Ovary (tissue), 10 donors: ENCODE measurements at places on chromosomes 2 and 18. TPM values are rescaled to one million over a fixed set of nuclear protein-coding genes. Genes with fewer than 3 reads are reported as not detected.

DNA sequence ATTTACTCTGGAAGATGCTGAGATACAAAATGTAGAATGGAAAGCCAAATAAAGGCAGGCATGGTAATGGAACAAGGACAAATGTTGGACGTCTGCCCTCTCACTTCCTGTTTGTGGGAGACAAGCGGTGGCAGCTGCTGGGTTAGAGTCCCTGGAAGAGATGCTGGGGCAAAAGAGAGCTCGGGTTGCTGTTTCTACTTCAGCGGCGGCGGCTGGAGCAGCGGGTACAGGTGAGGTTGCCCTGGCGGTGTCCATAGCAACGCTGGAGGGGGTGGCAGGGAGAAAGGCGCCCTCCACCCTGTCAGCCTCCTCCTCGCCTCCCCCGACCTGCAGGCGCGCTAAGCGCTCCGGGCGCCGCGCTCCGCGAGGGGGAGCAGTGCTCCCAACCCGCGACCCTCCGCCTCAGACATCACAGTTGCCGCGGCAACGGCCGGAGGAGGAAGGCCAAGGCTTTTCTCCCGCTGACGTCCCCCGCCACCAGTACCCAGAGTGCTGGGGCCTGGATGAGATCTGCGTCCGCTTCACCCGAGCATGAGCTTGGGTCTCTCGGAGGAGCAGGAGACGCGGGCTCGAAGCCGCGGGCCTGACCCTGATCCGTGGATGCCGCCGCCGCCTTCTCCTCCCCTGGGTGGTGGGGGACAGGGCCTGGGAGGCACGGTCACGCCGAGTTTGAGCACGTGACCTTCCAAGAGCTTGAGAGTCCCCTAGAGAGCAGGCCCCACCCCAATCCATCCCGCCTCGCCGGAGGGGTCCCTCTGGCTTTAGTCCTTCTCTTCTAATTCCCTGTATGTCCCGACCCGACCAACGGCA is 65.6 kb downstream of the NOL4 start:
- DNase-seq, result peak; percentile 36
- no peaks in the 10 kb centered on the region for H3K36me3 ChIP-seq
- H3K27me3 ChIP-seq, result no peaks in the 10 kb centered on the region
- no peak overlapping the region for H3K27ac ChIP-seq
- peak overlapping the region; percentile 17 for H3K4me3 ChIP-seq

GRCh38 chr18:64872710-64873458 is 724.0 kb upstream of the LINC00305 start:
- no peaks in the 10 kb centered on the region for H3K27me3 ChIP-seq
- DNase-seq, result no peak
- H3K27ac ChIP-seq, result no peak overlapping the region
- no peak overlapping the region for H3K4me3 ChIP-seq
- H3K36me3 ChIP-seq, result no peaks in the 10 kb centered on the region
- no peaks in the 10 kb centered on the region for H3K4me1 ChIP-seq

DNA sequence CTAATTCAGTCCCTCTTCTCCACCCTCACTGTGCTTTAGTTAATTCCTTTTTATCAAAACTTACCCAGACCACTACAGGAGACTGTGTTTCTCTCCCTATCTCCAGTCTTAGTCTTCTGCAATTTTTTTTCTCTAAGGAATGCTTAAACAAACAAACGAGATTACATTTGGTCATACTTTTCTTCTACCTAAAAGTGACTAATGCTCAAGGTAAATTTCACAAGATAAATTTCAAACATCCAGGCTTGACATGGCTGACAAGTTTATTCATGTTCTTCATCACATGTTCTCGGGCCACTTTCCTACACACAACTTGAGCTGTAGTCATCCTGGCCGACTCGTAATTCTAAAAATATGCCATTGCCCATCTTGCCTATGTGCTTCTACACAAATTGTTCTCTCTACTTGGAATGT is 23.2 kb upstream of the ACSL3 start:
- no peaks in the 10 kb centered on the region for H3K36me3 ChIP-seq
- no peak overlapping the region for H3K4me3 ChIP-seq
- no peaks in the 10 kb centered on the region for H3K4me1 ChIP-seq
- no peak for DNase-seq
- H3K27me3 ChIP-seq, result no peaks in the 10 kb centered on the region
- H3K27ac ChIP-seq, result no peak overlapping the region

- H3K36me3 ChIP-seq, result no peaks in the 10 kb centered on the region
- H3K4me3 ChIP-seq, result no peak overlapping the region
- DNase-seq, result peak; percentile 47
- H3K27me3 ChIP-seq, result no peaks in the 10 kb centered on the region
Measured at GRCh38 chr2:188524519-188525113, 232.9 kb downstream of the GULP1 start.

DNA sequence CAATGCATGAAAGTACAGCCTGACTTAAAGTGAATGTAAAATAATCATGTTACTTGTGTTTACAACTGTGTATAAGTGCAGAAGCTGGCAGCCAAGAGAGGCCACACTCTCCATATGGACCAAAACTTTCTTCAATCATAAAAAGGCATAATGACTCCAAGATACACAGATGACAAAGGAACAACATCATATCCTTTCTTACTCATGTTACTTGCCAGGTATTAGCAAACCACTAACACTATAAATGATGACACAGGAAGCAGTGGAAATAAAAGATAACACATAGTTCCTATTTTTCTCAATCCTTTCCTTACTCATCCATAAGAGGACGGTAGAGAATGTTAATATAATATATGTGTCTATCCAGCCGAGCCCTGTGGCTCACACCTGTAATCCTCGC is 400.0 kb upstream of the CDH2 start:
- DNase-seq, result no peak
- no peaks in the 10 kb centered on the region for H3K36me3 ChIP-seq
- no peaks in the 10 kb centered on the region for H3K4me1 ChIP-seq
- no peaks in the 10 kb centered on the region for H3K27me3 ChIP-seq
- no peak overlapping the region for H3K4me3 ChIP-seq

- no peak overlapping the region for H3K4me3 ChIP-seq
- H3K27ac ChIP-seq, result no peak overlapping the region
- H3K4me1 ChIP-seq, result no peaks in the 10 kb centered on the region
- no peaks in the 10 kb centered on the region for H3K27me3 ChIP-seq
- no peaks in the 10 kb centered on the region for H3K36me3 ChIP-seq
Measured at GRCh38 chr2:98396745-98397355, 47.8 kb upstream of the INPP4A start.

GRCh38 chr2:56008661-56009431 is 85.3 kb upstream of the EFEMP1 start:
- peaks cover 6% of the 10 kb centered on the region for H3K4me1 ChIP-seq
- peak; percentile 70 for DNase-seq
- H3K4me3 ChIP-seq, result no peak overlapping the region
- no peaks in the 10 kb centered on the region for H3K36me3 ChIP-seq

DNA sequence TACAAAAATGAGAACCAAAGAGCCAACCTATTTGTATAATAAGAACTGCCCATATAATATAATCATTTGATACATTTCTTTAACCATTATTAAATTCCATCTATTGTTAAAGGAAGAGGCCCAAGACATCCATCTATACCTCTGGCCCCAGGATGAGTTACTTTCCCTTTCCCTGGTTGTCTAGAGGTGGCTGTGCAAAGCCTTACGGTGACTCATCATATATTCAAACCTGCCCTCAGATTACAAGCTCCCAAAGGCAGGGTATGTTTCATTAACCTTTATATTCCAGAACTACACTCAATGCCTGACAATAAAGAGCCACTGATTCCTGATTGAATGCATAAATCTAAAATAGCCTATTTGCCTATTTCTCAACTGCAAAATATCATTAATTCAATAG is 105.8 kb upstream of the PID1 start:
- H3K27ac ChIP-seq, result no peak overlapping the region
- DNase-seq, result no peak
- no peak overlapping the region for H3K4me3 ChIP-seq

The DES gene
- total RNA-seq, result 307 TPM

The RAB6C gene
- not detected for total RNA-seq

The MYOM1 gene
- total RNA-seq, result 0.69 TPM

The DNAH6 gene
- total RNA-seq, result 2.5 TPM
